Skin of body (tissue), 3 donors: ENCODE measurements at places on chromosomes 12 and 14.

- no peak for DNase-seq
Measured at GRCh38 chr12:130603396-130603965, 112.6 kb downstream of the RIMBP2 start.

DNA sequence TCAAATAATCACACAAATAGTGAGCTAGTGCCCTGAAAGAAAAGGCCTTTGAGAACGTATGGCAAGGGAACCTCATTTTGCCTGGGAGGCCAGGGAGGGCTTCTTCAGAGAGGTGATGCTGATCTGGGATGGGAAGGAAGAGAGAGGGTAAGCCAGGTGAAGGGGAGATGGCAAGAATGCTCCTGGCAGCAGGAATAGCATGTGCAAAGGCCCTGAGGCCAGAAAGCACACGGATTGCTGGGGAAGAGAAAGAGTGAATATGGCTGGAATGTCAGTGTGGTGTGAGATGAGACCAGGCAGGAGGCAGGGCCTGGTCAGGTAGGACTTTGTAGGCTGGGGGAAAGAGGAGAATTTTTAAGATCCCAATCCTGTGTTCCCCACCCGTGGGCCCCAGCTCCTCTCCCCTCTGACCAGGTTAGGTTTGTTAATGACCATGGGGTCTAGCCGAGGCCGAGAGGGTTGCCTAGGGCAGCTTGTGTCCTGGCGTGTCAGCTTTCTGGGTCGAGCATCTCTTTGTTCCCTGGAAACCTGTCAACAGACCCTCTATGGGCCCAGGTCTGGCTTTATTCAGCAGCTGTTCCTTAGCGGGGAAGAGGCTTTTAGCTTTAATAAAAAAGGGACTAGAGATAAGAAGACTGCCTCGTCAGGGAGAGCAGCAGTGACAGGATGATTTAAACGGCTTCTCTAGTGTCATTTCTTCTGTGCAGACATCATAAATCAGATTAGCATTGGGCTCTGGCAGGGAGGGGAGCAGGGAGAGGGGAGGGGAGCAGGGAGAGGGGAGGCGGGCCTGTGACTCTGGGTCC lies 123.4 kb downstream of the ADCK1 start:
- DNase-seq, result no peak

- no peak for DNase-seq
Measured at GRCh38 chr12:62827042-62827441, 107.9 kb downstream of the PPM1H start.

- no peak for DNase-seq
Measured at GRCh38 chr12:15534322-15534721, 212.0 kb downstream of the PTPRO start.

GRCh38 chr12:81815611-81816010 lies 56.5 kb upstream of the PPFIA2 start:
- no peak for DNase-seq

- DNase-seq, result peak; percentile 47
Measured at GRCh38 chr14:50342221-50343078, 30.3 kb downstream of the DMAC2L start.

DNA sequence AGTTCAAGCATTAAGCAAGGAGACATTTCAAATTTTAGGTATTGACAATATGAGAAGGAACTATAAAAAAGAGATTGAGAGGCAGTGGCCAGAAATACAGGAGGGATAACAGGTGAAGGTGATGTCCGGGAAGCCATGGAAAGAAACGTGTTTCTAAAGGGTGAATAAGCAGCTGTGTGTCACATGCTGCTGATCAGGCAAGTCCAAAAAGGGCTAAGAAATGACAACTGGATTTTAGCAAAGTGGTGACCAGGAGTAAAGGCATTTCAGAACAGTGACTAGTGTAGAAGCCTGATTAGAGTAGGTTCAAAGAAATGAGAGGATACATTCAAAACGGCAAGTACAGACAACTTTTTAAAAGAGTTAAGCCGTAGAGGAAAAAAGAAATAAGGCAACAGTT lies 204.3 kb upstream of the DIO2 start:
- no peak for DNase-seq

- DNase-seq, result no peak
Measured at GRCh38 chr12:99914206-99914605, 70.5 kb downstream of the ANKS1B start.

DNA sequence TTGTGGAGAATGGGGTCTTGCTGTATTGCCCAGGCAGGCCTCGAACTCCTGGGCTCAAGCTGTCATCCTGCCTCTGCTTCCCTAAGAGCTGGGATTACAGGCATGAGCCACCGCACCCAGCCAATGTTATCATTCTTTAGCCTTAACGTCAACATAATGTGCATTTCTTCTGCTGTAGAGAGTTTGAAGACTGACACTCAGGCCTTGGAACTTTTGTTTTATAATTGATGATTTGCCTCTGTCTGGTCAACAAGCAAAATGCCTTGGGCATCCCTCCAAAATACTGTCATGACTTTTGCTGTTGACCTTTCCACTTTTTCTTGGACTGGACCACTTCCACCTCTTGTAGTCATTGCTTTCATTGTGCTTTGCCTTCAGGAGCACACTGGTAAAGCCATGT lies 29.0 kb downstream of the FAM234B start:
- no peak for DNase-seq

DNA sequence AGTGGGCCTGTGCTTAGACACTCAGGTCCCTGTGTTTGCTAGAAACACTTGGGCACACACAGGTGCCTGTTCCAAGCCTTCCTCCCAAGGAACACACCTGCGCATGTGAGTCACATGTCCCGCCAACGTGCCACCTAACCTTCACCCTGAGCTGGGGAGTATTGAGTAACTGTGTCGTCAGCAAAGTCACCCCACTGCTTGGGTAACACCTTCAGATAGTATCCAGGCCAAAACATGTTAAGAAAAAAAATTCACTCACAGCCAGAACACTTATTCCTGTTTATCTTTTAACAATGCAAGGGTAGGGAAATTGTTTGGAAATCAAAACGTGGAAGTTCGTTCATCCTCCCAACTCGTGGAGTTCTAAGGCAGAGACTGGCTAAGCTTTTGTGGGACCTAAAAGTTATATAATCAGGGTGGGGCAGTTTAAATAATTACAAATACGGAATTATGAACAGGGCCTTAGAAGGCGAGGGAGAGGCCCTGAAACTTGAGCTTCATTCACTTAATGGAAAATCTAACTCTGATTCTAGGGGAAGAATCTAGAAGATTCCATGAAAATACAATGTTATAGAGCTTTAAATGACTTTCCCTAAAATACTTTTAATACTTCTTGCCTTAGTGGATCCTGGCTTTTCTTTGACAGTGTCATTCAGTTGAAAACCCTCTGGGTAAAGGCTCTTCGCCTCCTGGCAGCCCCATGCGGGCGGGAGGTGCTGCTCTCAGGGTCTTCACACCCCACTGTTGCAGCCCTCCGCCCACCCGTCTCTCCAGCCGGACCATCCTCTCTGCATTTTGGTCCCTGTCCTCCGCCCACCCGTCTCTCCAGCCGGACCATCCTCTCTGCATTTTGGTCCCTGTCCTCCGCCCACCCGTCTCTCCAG lies 30.3 kb upstream of the ADIPOR2 start:
- no peak for DNase-seq

DNA sequence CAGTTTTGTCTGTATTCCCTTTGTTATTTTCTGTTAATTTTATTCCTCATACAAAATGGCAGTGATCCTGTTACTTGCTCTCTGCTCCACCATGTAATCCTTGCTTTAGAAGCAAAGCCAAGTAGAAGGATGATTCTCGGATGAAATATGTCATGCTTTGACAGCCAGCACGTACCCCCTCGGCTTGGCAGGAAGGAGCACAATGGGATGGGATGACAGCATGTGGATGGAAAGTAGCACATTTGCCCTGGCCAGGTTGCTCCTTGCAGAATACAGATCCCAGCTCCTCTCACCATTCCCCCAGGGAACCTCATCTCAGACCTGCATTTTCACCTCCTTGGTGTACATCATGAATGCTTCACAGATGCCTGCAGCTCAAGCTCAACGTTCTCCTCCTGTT lies 35.1 kb upstream of the ATF1 start:
- peak; percentile 28 for DNase-seq

- no peak for DNase-seq
Measured at GRCh38 chr14:38496092-38496491, 240.2 kb upstream of the CLEC14A start.

GRCh38 chr14:84961637-84962036 lies 568.3 kb upstream of the FLRT2 start:
- DNase-seq, result peak; percentile 66

DNA sequence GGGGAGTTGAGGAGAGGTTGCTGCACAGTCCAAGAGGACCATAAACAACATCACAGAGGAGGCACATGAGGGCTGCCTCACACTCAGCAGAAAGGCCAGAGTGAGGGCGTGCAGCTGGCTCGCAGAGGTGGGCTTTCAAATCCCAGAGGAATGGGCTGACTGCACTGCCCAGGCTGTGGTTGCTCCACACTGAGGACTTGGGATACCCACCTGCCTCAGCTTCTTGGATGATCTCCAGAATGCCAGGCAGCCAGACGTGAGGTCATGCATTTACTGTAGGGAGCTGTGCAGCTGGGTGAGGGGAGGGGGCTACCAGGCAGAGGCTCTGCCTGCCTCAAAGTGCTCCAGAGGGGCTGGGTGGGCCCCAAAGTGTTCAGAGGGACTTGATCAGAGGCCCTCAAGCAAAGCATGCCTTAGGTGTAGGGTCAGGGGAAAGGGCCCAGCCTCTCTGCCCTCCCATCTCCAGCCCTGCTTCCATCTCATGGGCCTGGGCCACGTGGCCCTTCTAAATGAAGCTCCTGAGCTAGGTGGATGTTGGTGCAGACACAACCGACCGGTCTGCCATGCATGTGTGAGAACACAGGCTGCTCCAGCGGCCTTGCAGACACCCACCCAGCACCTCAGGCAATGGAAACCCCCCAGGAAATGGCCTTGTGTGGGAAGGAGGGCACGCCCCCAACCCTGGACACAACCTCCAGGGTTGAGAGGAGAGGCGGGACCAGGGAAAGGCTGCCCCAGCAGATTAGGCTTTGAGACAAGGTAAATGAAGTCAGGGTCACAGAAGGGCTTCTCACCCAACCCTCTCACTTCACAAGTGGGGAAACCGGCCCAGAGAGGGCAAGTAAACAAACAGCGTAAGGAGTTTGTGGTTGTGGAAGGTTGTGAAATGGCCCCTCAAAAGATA lies 90.8 kb downstream of the NTF3 start:
- DNase-seq, result no peak

- peak; percentile 86 for DNase-seq
Measured at GRCh38 chr14:50532502-50533240, at the start of gene MAP4K5. Gene MAP4K5, minus strand, starts transcription at chr14:50532569. Its CDS starts 520 bp downstream, at chr14:50532049.

- peak; percentile 9 for DNase-seq
Measured at GRCh38 chr14:85250414-85251189, 279.3 kb upstream of the FLRT2 start.

DNA sequence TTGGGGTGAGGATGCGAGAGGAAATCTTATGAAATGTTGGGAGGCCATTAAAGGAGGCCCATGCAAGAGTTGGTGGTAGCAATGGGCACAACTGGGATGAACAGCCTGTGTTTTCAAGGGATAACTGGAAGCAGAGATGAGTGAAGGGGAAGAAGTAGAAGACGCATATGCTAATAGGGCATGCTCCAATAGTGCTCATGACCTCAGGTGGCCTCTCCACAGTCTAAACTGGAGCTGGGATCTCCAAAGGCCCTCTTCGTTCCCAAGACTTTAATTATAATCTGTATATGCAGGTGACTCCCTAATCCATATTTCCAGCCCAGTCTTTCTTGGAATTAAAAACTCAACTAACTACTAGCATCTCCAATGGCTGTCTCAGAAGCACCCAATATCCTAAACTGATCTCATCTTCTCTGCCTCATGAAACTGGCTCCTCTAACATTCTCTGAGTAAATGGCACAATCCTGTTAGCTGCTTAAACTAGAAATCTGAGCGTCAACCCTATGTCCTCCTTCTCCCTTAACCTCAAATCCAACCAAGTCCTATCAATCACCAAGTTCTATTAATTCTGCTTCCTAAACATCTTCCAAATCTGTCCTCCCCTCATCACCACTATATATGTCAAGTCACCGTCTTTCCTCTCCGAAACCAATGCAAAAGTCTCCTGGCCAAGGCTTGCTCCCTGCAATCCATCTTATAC lies 2.8 kb upstream of the AJUBA start:
- no peak for DNase-seq

DNA sequence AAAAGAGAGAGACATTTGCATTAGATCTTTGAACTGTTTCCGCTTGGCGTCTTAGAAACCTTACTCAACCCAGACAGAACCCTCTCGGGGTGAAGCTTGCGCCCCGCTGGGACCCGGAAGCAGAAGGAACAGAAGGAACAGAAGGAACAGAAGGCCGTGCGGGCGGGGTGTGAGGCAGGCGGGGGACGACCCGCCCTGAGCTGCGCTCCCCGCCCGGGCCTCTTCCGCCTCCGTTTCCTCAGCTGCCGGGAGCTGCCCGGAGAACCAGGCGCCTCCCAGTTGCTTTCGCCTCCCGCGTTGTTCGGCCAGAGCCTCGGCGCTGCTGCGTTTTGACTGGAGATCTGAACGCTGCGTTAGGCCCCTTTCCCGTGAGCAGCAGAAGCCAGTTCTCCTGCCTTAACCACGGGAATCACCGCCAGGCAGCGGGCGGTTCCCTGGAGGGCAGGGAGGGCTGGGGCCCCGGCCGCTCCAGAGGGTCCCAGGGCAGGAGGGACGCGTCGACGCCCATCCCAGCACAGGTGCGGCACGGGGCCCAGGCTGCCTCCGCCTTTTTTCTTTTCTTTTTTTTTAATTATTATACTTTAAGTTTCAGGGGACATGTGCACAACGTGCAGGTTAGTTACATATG lies 19.3 kb upstream of the MMP17 start:
- DNase-seq, result no peak

DNA sequence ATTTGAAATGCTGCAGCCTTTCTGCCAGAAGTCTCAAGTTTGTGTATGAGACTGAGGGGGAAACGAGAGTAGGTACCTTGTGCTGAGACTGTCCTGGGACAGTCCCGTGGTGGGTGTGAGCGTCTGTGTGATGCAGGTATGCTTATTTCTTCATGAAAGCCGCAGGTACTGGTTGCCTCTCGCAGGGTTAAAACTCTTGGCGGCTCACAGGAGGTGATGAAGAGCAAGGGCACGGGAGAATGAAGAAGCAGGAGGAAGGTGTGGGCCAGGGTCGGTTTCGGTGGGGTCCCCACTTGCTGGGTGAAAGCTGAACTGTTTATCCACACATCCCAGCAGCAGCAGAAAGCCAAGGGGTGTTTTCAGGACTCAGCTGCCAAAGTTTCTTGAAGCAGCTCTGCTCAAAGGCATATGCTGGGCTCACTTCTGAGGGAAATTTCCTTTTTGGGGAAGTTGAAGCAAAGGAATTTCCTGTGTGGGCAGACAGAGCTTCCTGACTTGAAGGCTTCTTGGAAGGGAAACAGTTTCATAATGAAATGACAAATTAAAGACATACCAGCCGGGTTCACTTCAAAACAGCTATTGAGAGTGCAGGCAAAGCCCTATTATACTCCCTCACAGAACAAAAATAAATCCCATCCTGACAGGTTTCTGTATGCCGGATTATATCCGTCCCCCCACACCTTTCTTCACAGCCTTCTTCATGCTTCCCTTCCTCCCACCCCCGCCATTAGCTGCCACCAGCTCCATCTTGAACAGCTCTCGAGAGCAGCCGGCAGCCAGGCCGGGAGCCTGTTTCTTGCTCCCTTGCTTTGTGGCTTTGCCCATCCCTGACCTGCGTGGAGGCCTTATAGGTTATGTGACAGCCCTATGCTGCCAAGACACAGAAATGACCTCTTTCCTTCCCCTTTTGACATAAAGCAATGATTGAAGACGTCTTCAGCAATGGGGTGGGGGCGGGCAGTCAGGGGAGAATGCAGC lies 116.6 kb downstream of the ETV6 start:
- DNase-seq, result peak; percentile 90
